Common myeloid progenitor, CD34-positive (primary cell): ENCODE measurements at places on chromosomes 3 and 15.

GRCh38 chr3:143671626-143672025 lies 176.6 kb downstream of the SLC9A9 start:
- DNase-seq: no peak

- DNase-seq: no peak
Observed at GRCh38 chr3:195697582-195698324, 23.0 kb upstream of the MUC20 start.

- DNase-seq: no peak
Observed at GRCh38 chr3:179970746-179971145, 66.0 kb downstream of the PEX5L start.

DNA sequence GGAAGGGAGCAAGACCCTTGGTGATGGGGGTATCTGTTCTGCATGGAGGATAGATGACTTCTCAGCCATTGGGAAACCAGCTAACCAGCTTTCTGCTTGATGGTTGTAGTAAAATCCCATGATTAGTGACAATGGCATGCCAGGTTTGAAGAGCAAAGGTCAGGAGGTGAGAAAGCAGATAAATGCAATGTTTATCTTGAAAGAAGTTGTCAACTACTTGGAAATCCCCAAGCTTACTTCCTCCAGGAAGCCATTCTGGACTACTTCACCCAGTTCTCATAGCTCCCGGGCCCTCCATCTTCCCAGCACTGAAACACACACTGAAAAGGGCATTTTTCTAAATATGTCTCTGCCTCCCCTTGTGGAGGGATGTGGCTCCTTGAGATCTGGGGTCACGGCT lies 51.3 kb downstream of the SMAD3 start:
- DNase-seq: peak; percentile 36

DNA sequence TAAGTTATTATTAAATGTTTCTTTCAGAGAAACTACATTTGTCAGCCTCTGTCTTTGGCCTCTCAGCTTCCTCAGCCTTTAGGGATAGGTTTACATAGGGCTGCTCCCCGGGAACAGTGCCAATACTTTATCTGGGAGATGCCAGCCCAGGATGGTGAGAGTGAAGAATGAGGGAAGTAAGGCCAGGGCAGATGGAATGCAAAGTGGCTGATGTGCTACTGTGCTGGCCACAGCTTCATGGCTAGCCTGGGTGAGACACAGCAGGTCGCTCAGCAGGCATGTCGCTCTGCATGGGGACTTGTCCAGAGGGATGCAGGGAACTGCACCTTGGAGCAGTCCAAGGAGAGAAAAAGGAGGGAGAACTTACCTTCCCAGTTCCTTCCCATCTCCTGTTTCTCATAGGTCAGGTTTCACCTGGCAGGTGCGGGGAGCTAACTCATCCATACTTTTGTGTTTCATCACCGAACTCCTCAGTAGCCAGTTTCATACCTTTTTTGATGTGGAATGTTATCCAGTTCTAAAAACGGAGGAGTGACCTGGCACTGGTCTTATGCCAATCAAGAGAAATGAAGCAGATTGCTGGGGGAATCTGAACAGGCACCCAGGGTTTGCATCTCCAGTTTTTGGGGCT lies 30.9 kb upstream of the C15orf39 start:
- DNase-seq: no peak

GRCh38 chr15:70014860-70015490 lies 82.7 kb downstream of the TLE3 start:
- DNase-seq: peak; percentile 6

GRCh38 chr3:177421481-177421785 lies 224.2 kb upstream of the TBL1XR1 start:
- DNase-seq: no peak

GRCh38 chr3:192825657-192826200 lies 91.9 kb downstream of the MB21D2 start:
- no peak for DNase-seq

- DNase-seq: no peak
Observed at GRCh38 chr3:74402821-74403220, 211.6 kb downstream of the CNTN3 start.

- no peak for DNase-seq
Observed at GRCh38 chr3:116161575-116162525, 283.4 kb downstream of the LSAMP start.

- DNase-seq: no peak
Observed at GRCh38 chr15:88644741-88645140, 5.9 kb downstream of the ISG20 start.

GRCh38 chr3:46733026-46733800 lies 15.5 kb upstream of the PRSS50 start:
- DNase-seq: no peak

DNA sequence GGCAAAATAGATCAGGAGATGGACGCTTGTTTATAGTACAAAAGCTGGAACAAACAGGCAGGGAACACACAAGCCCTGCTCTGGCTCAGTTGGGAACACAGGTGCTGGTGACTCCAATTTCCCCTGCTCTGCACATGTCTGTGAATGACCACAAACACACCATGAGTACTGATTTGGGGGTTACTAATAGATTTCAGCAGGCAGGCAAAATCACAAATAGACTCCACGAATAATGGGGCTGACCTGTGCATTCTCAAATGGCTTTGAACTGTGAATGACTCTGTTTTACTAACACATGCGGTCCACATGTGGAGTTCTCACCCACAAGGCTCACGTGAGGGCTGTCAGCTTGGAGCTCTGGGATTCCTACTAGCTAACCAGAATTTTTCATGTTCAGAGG lies 3.9 kb downstream of the RTP3 start:
- DNase-seq: no peak

- peak; percentile 86 for DNase-seq
Observed at GRCh38 chr3:130857336-130858026, 36.4 kb upstream of the ATP2C1 start.

- DNase-seq: no peak
Observed at GRCh38 chr3:2879023-2879422, 231.2 kb downstream of the IL5RA start.

DNA sequence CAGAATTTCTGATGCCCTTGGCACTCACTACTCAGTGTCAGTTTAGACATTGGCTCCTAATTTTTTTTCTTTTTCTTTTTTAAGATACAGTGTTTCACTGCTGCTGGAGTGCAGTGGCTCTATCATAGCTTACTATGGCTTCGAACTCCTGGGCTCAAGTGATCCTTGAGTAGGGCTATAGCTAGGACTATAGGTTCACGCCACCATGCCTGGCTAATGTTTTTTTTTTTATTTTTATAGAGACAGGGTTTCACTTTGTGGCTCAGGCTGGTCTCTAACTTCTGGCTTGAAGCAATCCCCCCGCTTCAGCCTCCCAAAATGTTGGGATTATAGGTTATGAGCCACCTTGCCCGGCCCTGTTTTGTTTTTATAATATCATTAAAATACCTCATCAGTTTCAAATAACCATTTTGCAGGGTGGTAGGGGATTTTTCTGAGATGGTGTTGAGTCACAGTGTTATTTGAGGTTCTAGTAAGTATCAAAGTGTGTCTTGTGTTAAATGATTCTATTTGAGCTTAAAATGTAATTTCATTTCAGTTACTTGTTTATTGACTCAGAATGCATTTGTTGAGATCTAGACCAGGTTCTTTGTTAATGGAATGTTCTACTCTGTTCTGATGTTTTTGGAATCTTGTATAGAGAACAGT lies 7.0 kb downstream of the FNDC3B start:
- DNase-seq: no peak

DNA sequence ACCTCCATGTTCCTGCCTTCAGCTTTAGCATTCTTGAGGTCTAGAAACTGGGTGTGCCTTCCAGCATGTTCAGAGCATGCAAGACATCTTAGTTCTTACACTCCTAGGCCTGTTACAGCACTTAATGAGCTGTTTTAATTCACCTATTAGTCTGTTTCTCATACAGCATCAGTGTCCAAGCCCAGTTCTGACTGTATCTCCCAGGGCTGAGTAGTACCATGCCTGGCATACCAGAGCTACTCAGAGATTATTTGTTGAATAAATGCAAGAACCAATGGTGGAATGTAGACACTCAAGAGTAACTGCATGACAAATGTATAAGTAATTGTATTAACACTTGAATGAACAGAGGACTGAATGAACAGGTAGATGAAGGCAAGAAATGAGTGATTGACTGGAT lies 61.8 kb upstream of the SCN5A start:
- no peak for DNase-seq

- no peak for DNase-seq
Observed at GRCh38 chr15:57551715-57552677, 39.7 kb upstream of the MYZAP start.

- no peak for DNase-seq
Observed at GRCh38 chr3:52982839-52983238, 63.0 kb downstream of the SFMBT1 start.

DNA sequence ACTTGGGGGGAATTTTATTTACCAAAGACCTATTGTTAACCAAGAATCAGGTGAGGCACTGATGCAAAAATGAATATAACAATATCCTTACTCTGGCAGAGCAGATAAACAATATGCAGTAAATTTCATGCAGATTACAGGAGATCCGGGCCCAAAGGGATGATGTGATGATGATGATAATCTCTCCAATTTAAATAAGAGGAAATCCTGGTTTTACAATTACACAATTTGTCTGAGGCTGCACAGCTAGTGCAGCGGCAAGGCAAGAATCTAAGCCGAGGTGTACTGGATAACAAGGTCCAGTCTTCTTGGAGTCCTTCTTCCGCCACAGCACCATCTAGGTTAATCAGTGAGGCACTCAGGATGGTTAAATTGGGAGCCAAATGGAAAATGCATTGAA lies 2.4 kb upstream of the MESD start:
- no peak for DNase-seq

GRCh38 chr15:28954466-28955159 lies 68.8 kb downstream of the APBA2 start:
- no peak for DNase-seq

GRCh38 chr3:173945806-173946205 lies 548.3 kb downstream of the NLGN1 start:
- no peak for DNase-seq

DNA sequence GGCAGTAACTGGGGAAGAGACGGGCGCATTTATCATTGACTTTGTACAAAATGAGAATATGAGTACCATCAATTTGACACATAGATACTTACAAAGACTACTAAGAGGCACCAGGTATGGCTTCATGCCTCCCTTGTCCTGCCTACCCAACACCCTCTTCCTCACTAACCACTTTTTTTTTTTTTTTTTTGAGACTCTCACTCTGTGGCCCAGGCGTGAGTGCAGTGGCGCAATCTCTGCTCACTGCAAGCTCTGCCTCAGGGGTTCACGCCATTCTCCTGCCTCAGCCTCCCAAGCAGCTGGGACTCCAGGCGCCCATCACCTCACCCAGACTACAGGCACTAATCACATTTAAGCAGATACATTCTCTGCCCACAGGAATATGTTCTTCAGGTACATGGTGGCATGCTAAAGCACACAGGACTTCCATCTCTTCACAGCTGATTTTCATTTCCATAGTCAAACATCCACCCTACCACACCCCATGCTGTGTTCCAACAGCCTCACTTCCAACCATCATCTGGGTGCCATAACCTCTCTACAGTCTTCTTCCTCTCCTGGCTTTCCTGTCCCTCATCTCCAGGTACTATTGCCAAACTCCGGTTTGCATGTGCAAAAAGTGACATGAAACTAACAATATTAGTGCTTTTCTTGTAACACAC lies 41.7 kb downstream of the RAB27A start:
- peak; percentile 41 for DNase-seq

DNA sequence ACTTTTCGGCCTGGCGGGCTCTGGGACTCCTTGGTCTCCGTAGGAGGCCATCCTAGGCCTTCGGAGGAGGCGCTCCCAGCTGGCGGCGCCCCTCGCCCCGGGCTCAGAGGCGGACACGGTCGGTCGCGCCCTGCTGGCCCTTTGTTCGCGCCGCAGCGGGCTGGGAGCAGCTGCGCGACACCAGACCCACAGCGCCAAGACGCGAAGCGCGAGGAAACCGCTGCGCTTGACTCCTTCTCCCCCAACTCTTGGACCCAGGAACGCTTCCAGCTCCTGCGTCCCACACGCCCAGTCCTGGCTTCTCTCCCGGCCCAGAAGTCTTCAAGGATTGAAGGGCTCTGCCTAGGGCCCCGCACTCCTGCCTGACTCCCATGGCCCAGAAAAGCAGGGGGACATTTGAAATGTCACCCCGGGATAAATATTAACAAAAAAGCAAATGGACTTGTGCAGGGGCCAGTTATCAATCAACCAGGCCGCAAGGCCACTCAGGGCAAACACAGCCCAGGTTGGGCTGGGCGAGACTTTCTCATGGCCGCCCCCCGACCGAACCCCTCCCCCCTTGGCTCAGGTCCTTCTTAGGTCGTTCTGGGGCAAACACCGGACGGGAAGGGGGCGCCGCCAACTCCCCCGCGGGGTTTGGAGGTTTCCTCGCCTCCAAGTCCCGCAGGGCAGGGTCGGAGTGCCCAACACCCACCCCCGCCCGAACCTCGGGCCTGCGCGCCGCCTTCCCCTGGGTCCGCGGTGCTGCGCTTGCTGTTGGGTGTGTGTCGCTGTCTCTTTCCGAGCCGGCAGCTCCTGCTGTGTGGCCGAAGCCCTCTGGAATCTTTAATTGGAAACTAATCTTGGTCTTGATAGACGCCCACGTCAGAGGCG lies 5.1 kb downstream of the ONECUT1 start:
- DNase-seq: no peak

- peak; percentile 94 for DNase-seq
Observed at GRCh38 chr3:18445401-18446148, 20.4 kb upstream of the SATB1 start.

GRCh38 chr3:104960579-104960978 lies 406.1 kb upstream of the ALCAM start:
- no peak for DNase-seq

DNA sequence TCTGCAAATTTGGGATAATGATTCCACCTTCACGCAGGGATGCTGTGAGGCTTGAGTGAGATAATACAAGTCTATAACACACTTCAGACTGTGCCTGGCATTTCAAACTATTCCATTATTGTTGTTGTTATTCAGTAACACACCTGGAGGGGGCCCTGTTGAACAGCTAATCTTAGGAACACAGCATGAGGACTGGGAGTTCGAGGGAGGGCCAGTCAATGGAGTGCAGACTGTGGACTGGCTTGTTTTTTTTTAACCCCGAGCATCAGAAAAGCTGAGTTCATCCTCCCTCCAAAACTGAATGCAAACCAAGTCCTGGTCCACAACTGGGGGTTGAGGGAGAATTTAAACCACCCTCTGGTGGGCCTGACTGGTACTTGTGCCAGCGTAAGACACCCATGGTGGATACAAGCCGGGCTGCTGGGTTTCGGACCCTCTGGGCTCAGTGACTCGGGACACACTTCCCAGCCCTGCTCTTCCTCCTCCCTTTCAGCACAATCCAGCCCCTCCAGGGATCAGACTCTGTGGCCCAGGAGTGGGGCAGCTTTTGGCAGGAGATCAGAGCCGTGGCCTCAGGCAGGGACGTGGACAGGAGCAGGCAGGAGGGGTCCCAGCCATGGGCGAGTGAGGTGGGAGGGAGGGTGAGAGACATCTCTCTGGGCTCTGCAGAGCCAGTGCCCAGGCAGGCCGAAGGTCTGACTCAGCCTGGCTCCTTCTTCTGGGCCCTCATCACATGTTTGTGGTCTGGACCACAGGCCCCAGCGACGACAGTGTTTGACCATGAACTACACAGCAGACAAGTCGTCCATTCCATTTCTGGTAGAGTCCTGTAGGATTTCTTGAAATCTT lies 36.3 kb upstream of the MEX3B start:
- DNase-seq: no peak
